ENCODE measurements at places on chromosomes 4 and X. TPM values are rescaled to one million over a fixed set of nuclear protein-coding genes. Genes with fewer than 3 reads are reported as not detected.

The MAGEC3 gene
- total RNA-seq = not detected

The PROM1 gene
- not detected for total RNA-seq

The TSPAN6 gene
- total RNA-seq = 47.0 TPM

The CITED1 gene
- total RNA-seq = not detected

The MAGEB2 gene
- not detected for total RNA-seq

The USP51 gene
- total RNA-seq = 0.95 TPM

The COL4A5 gene
- total RNA-seq = 17.2 TPM

The SPANXD gene
- not detected for total RNA-seq

The ARHGEF38 gene
- 0.29 TPM for total RNA-seq

The ARMCX4 gene
- total RNA-seq = 4.4 TPM

The PPP4R3C gene
- total RNA-seq = not detected

The MAGEH1 gene
- 11.1 TPM for total RNA-seq

The PRR32 gene
- total RNA-seq = not detected

The TLR6 gene
- 3.3 TPM for total RNA-seq

The AWAT2 gene
- total RNA-seq = not detected

The PCYT1B gene
- total RNA-seq = 3.5 TPM

The SUPT20HL1 gene
- not detected for total RNA-seq

The TBX22 gene
- total RNA-seq = not detected

The FGG gene
- not detected for total RNA-seq

The USP17L22 gene
- total RNA-seq = not detected

The NWD2 gene
- not detected for total RNA-seq

The IDS gene
- 34.7 TPM for total RNA-seq

The TMEM187 gene
- total RNA-seq = 3.6 TPM

The DUX4 gene
- not detected for total RNA-seq

The PLXNB3 gene
- 13.4 TPM for total RNA-seq

The AIFM1 gene
- total RNA-seq = 15.3 TPM

The CT45A2 gene
- not detected for total RNA-seq
